Cardiac muscle cell (in vitro differentiated cells and primary cell): ENCODE measurements at places on chromosomes 3 and 15. TPM values are rescaled to one million over a fixed set of nuclear protein-coding genes. Genes with fewer than 3 reads are reported as not detected.

The NOX5 gene
- 0.12 and 0.25 TPM in 2 replicates for total RNA-seq

DNA sequence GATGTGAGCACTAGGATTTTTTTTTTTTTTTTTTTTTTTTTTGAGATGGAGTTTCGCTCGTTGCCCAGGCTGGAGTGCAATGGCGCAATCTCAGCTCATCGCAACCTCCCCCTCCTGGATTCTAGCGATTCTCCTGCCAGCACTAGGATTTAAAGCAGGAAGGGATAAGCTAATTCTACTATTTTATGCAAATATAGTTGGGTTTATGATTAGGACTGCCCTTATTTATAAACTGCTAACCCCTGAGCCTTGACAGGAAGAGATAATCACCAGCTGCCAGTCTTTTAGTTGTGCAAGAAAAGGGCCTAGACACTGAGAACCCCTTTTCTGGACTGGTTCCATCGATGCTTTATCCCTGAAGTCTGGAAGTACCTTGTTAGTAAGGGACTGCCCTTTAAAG, 36.7 kb downstream of the IFT57 start:
- no peaks in the 10 kb centered on the region for H3K27me3 ChIP-seq
- no peaks in the 10 kb centered on the region for H3K36me3 ChIP-seq
- no peak for DNase-seq
- no peak overlapping the region for H3K27ac ChIP-seq
- no peak overlapping the region for H3K4me3 ChIP-seq

The GMNC gene
- total RNA-seq, result not detected in 2 replicates

- H3K27ac ChIP-seq, result no peak overlapping the region
- peaks cover 23% of the 10 kb centered on the region for H3K4me1 ChIP-seq
- no peaks in the 10 kb centered on the region for H3K27me3 ChIP-seq
- no peaks in the 10 kb centered on the region for H3K36me3 ChIP-seq
- no peak overlapping the region for H3K4me3 ChIP-seq
These were observed 46.9 kb downstream of the NR1D2 start for GRCh38 chr3:23991683-23992628.

The MME gene
- total RNA-seq, result 2.4 and 5.5 TPM in 2 replicates

GRCh38 chr3:11204697-11205348, 50.5 kb downstream of the HRH1 start:
- no peak overlapping the region for H3K4me3 ChIP-seq
- no peaks in the 10 kb centered on the region for H3K36me3 ChIP-seq
- H3K27me3 ChIP-seq, result no peaks in the 10 kb centered on the region
- H3K27ac ChIP-seq, result no peak overlapping the region
- no peaks in the 10 kb centered on the region for H3K4me1 ChIP-seq

DNA sequence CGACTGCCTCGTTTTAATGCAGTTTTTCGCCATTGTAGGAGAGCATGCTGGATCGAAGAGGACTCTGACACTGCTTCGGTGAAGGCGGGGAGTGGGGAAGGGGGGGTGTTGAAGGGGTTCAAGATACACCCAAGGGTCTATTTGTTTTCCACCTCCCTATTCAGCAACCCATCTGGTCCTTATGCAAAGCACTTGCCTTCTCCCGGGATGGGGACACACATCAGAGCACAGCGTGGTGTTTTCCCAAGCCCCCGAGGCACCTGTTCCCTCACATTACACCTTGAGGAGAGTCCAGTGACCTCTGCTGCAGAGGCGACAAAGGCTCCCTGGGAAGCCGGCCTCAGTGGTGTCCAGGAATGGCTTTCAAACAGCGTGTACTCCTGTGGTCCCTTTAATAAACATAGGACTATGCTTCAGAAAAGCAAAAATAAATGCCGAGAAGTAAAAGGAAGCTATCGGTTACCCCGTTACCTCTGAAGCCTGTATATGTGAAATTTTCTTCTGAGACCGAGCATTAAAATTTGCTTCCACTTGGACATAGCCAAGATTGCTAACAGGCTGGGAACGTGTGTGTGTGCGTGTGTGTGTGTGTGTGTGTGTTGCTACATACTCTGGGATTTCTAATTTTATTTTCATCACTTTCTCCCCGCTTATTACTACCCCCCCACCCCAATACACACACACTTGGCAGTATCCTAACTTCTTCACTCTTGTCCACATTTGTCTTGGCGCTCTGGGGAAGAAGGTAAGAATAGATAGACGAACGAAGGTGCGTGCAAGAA, 53.2 kb downstream of the CCDC54 start:
- peak; percentile 54 for DNase-seq
- no peak overlapping the region for H3K27ac ChIP-seq
- no peaks in the 10 kb centered on the region for H3K36me3 ChIP-seq
- H3K4me3 ChIP-seq, result peak overlapping the region; percentile 41
- peaks cover 5% of the 10 kb centered on the region for H3K4me1 ChIP-seq
- H3K27me3 ChIP-seq, result peaks cover 21% of the 10 kb centered on the region

DNA sequence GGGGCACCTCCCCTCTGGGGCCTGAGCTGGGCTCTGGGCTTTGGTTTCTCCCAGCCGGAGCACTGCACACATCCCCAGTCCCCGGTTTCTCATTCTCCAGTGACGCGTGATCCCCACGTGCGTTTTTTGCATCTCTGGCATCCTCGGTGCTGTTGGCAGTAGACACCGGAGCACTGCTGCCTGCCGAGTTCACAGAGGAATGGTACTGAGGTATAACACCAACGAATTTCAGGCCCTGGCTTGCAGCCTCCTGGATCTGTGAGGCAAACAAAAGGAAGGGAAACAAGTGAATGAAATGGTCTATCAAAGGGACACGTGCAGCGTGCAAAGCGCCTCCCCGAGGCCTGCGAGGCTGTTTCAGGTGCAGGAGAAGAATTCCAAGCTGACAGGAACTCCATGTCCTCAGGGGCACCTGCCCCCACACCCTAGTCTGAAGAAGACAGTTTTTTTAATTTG, 112.9 kb downstream of the OXNAD1 start:
- no peak overlapping the region for H3K4me3 ChIP-seq
- H3K36me3 ChIP-seq, result no peaks in the 10 kb centered on the region
- DNase-seq, result no peak
- no peaks in the 10 kb centered on the region for H3K27me3 ChIP-seq

DNA sequence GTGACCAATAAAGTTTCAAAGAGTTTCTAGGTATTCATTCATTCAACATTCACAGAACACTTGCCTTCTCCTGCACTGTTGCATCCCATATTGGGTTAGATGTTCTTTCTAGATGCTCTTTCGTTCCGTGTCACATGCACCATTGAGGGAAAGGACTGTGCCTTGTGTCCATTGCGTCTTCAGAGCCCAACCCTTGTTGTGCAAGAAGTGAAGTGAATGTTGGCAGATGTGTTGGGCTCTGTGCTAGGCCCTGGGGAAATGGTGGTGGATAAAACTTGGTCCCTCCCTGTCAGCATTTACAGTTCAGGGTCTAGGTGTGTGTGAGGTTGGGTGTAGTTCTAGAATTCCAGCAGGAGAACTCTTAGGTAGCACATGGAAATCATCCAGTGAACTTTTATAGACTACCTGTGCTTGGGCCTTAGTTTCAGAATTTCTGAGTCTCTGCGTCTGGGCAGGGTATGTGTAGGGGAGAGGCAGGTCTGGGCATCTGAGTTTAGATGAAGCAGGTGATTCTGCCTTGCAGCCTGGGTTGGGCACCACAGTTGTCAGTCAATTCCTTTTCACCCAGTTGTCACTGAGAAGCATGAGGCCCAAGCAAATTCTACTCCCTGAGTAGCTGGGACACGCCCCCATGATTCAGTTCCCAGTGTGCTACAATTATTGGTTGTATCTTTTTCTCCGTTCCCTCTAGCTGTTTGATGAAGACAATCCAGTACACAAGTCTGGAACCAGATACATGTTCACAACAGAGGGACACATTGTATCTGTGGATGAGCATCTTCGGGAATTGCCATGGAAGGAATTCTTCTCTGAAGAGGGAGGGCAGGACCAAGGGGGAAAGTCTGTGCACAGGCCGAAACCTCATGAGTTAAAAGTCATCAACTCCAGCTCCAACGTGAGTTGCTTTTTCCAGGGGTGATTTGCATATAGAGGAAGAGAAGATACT, 25.4 kb downstream of the EDEM1 start:
- H3K4me3 ChIP-seq, result no peak overlapping the region
- DNase-seq, result no peak

GRCh38 chr3:141167681-141168080, 63.9 kb upstream of the PXYLP1 start:
- H3K27me3 ChIP-seq, result no peaks in the 10 kb centered on the region
- no peaks in the 10 kb centered on the region for H3K4me1 ChIP-seq
- H3K4me3 ChIP-seq, result no peak overlapping the region
- DNase-seq, result no peak

DNA sequence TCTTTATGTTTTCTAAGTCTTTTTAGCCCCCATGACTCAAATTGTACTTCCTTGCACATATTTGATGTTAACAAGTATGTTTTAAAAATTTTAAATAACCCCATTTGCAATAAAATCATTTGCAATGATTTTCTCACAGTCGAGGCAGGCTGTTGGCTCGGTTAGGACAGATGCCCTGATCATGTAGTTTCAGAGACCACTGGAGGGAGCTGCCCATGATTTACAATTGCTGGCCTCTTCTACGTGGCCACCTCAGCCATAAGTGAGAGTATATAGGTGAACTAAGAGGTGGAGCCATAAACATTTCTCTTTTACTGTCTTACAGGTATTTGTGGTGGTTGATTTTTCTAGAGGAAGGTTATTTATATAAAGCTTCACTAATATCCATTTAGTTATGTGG, 1.7 kb downstream of the DTWD1 start:
- H3K4me1 ChIP-seq, result peaks cover 10% of the 10 kb centered on the region
- H3K27ac ChIP-seq, result no peak overlapping the region
- no peaks in the 10 kb centered on the region for H3K27me3 ChIP-seq
- no peak overlapping the region for H3K4me3 ChIP-seq
- peaks cover 12% of the 10 kb centered on the region for H3K36me3 ChIP-seq
- DNase-seq, result peak; percentile 58

DNA sequence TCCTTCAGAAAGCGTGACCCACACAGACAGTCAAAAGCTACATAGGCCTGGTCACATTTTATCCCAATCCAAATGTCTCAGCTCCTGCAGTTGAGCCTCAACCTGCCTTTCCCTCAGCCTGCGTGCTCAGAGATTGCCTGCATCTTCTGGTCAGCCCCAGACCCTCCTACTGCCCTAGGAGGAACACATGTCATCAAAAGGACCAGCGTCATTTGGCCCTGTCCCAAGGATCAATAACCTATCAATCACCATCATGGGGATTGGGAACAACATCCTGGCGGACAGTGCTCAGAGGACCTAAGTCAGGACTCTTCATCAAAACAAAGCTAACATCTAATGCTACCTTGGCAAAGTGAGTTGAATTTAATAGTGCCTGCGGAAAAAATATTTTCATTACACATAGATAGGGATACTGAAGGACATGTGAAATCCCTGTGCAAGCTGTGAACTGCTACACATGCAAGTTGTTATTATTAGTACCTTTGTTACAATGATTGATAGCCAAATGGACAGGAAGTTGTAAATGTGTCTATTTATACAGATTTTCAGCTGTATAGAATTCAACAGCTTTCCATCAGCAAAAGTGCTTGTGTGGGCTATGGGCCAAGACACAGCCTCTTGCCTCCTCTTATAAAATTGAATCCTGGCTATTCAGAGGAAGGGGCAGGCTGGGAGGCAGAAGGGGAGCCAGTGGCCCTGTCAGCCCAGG, 47.7 kb downstream of the UMPS start:
- no peaks in the 10 kb centered on the region for H3K36me3 ChIP-seq
- H3K27me3 ChIP-seq, result no peaks in the 10 kb centered on the region
- no peak overlapping the region for H3K27ac ChIP-seq

The GOLGA8T gene
- total RNA-seq, result 0.99 and 2.1 TPM in 2 replicates

DNA sequence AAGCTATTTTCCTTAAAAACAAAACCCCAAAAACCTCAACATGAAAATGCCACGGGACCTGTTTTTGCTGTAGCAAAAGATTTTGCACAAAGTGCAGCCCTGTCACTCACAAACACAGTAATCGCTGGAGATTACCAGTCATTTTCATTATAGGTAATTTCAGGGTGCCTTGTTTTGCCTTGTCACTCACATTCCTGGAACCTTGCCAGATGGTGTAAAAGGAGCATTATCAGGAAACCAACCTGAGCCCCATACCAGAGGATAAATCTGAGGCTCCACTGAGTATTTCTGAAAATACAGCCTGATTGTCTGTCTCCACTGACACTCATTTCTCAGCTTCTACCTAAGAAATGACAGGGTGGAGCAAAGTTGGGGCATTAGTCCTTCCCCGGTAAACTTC, 791.3 kb upstream of the LMCD1 start:
- no peaks in the 10 kb centered on the region for H3K4me1 ChIP-seq
- H3K4me3 ChIP-seq, result no peak overlapping the region
- H3K36me3 ChIP-seq, result no peaks in the 10 kb centered on the region
- H3K27me3 ChIP-seq, result no peaks in the 10 kb centered on the region

DNA sequence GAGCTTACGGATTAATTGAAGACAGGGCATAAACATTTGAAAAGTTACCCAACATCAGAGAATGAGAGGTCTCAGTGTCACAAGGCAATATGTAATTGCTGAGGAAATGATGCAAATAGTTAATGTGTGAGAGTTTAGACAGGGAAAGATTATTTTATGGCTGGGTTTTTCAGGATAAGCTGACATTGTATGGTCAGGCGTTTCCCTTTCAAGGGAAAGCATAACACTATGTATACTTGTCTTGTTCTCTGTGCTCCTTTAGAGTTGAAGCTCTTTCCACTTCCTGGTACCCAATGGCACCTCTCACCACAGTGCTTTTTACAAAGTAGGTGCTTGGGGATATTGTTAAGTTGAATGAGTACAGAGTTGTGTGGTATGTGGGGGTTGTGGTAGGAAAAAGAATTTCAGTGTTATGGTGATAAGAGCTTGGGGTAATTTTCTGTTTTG, 19.9 kb downstream of the IQGAP1 start:
- DNase-seq, result no peak
- H3K27ac ChIP-seq, result no peak overlapping the region

The SH3GL3 gene
- total RNA-seq, result 38.2 and 79.6 TPM in 2 replicates

DNA sequence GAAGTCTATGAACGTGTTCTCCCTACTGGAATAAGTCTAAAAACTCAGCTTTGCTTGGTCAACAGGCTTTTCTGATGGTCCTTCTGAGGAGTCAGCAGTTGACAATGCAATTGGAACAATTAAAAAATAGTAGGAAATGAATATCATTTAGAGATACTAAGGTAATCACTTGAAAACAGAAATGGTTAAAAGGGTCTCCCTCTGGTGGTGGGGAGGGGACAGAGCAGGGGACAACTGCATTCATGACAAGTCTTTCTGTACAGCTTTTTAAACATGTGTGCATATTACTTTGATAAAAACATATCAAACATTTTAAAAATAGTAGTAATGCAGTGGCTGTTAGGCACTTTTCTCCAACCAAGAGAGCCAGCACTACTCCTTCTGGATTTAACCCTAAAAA, 119.9 kb upstream of the FHIT start:
- H3K27me3 ChIP-seq, result no peaks in the 10 kb centered on the region
- no peaks in the 10 kb centered on the region for H3K4me1 ChIP-seq
- no peak overlapping the region for H3K4me3 ChIP-seq
- H3K27ac ChIP-seq, result no peak overlapping the region
- no peaks in the 10 kb centered on the region for H3K36me3 ChIP-seq

The IL5RA gene
- 0.07 TPM in 1 of 2 replicates, not detected in the other for total RNA-seq

DNA sequence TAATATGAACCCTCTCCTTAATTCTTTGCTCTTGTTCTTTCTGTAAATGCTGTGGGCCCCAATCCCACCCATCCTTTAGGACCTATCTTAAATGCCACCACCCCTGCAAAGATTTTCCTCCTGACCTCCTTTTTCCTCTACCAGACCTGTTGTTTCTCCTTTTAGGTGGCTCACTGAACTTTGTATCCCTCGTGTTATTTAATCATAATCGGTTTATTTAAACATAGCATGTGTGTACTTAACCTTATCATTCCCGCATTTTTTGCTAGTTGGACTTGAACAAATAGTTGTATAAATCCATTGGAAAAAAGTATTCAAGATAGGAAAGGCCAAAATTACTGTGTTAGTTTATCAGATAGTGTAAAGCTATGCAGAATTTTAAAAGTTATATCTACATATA, 988 bp upstream of the NFKBIZ start:
- no peaks in the 10 kb centered on the region for H3K27me3 ChIP-seq
- no peak for DNase-seq
- peak overlapping the region; percentile 97 for H3K4me3 ChIP-seq
- peaks cover 14% of the 10 kb centered on the region for H3K4me1 ChIP-seq
- peaks cover 15% of the 10 kb centered on the region for H3K36me3 ChIP-seq
